ENCODE measurements at places on chromosomes 5 and 9.

- no peak for DNase-seq
Observed at GRCh38 chr5:118679264-118679940, 308.9 kb downstream of the DTWD2 start.

- no peak for DNase-seq
Observed at GRCh38 chr5:154141745-154142221, 48.8 kb upstream of the GALNT10 start.

DNA sequence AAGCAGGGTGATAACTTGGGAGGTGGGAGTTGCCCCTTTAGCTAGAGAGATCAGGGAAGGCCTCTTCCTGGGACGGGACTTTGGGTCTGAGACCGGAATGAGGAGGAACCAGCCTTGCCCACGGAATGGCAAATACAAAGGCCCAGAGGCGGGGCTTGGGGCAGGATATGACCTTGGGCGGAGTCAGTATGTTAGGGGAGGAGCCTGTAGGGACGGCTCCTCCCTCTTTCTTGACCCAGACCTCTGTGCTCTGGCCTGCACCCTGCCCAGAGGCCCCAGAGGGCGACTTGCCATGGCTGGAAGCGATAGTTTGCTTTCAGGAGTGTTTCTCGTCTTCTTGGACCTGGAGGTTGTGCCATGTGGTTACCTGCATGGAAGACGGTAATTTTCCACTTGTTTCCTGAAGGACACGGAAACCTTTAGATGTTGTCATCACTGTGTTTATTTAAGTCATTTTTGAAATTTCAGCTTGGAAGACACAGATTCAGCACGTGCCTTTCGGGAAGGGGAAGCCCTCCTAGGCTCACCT lies 85.6 kb downstream of the DAB2IP start:
- no peak for DNase-seq

DNA sequence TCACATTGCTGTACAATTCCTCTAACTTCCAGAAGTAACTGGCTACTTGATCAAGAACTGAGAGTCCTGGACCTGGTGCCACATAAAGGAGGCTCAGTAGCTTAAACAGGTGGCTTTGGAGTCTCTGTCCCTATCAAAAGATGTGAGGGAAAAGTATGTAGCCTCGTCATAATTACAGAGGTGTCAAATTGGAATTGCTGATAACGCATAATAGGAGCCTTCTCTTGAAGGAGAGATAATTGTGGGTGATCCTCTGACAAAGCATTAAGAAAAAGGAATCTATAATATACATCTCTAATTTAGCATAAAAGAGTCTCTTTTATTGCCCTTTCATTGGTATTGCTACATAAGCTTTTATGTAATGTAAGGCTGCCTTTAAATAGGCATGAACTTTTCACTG lies 1246.4 kb upstream of the CDH9 start:
- DNase-seq: no peak

DNA sequence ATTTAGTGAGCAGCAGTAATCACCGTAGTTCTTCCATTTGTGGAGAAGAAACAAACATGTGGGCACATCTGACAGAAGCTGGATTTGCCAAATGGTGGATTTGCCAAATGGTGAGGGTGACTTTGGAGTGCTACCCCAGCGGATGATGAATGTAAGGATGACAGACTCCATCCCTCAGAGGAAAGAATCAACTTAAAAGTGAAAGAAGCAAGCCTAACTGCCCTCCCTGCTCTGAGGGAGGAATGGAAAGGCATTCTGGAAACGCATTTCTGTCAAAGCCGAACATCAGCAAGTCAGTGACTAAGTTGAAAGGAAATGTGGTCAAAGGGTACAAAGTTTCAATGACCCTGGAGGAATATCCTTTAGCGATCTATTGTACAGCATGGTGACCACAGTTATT lies 143.5 kb downstream of the GPBP1 start:
- DNase-seq: no peak

DNA sequence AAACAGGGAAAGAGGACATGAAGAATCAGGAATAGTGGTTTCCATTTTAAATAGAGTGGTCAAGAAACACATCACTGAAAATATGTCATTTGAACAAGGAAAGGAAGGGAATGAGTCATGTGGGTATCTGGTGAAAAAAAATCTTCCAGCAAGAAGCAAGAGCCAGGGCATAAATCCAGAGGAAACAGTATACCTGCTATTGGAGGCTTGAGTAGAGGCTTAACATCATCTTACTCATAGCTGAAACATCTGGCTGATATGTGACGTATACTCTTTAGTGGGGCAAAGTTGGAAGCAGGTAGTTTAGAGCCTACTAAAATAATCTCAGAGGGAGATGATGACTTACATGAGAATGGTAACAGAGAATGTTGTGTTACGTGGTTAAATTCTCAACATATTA lies 517.2 kb downstream of the CAAP1 start:
- no peak for DNase-seq

GRCh38 chr9:6764523-6764922 lies 6.8 kb downstream of the KDM4C start:
- no peak for DNase-seq

All from stimulated activated CD8-positive, alpha-beta memory T cell treated with anti-CD3 and anti-CD28 coated beads, Interleukin-4, amount 100 ng/mL, for 1 hour (primary cell).